ENCODE measurements at places on chromosomes 2 and 18. TPM values are rescaled to one million over a fixed set of nuclear protein-coding genes. Genes with fewer than 3 reads are reported as not detected.

- no peak for DNase-seq
Observed at GRCh38 chr2:26292646-26293045, 47.9 kb downstream of the HADHB start.

DNA sequence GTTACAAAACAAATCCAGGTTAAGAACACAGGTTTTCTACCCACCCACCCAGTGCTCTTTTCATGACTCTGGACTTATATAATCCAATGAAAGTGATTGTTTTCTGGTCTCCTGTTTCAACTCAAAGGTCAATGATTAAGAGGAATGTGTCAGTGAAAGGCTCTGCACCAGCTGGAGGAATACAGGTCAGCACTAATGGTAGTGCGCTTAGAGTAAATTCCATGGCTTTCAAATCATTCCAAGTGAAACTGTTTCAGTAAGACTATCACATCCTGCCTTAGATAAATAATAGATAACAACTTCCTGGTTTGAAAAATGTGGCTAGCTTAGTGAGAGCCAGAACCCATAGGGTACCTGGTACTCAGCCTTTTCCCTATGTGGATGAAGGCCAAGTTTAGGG is 47.8 kb downstream of the SLC9A4 start:
- no peak for DNase-seq

DNA sequence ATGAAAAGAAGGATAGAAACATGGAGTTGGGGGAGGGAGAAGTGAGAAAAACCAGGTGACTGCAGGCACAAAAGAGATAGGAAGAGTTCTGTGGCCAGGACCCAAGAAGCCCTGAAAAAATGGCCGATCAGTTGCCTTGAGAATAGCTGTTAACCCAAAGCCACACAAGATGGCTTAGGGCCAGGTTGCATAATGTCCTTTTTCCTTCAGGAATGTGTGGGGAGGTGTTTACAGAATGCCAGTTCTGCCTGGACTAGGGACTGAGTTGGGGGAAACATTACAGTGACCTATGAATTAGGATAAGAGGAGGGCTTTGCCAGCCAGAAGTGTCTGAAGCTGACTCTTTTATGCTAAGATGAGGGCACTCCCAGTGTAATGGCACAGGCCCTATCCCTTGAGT is 17.1 kb downstream of the FAM110C start:
- no peak for DNase-seq

- DNase-seq, result peak; percentile 44
Observed at GRCh38 chr2:230795856-230796255, 68.9 kb upstream of the ITM2C start.

- DNase-seq, result no peak
Observed at GRCh38 chr2:10331702-10332401, 29.1 kb downstream of the HPCAL1 start.

The USP40 gene
- 17.1 TPM for total RNA-seq

The HOXD13 gene
- total RNA-seq, result not detected

The LIMS2 gene
- total RNA-seq, result 157 TPM

All from left cardiac atrium (tissue), 4 donors.